PC-9 (cell line): ENCODE measurements at places on chromosomes 11 and 22.
A peak's percentile ranks its signal among the peaks of the same experiment; 100 is the strongest.

GRCh38 chr11:100831929-100832494 lies 144.9 kb downstream of the ARHGAP42 start:
- no peaks in the 10 kb centered on the region for H3K36me3 ChIP-seq
- no peaks in the 10 kb centered on the region for H3K27me3 ChIP-seq
- DNase-seq: no peak
- no peak overlapping the region for H3K27ac ChIP-seq

- no peak overlapping the region for H3K4me3 ChIP-seq
- H3K36me3 ChIP-seq: no peaks in the 10 kb centered on the region
- H3K4me1 ChIP-seq: no peaks in the 10 kb centered on the region
- no peak overlapping the region for H3K27ac ChIP-seq
- peaks cover 8% of the 10 kb centered on the region; the same call in 1 of the 2 replicates for H3K27me3 ChIP-seq
- DNase-seq: no peak
These were observed 423.7 kb upstream of the CADM1 start for GRCh38 chr11:115927823-115928329.

- H3K36me3 ChIP-seq: no peaks in the 10 kb centered on the region
- H3K27ac ChIP-seq: no peak overlapping the region
- no peaks in the 10 kb centered on the region for H3K4me1 ChIP-seq
- H3K4me3 ChIP-seq: no peak overlapping the region
These were observed 306.8 kb downstream of the CADM1 start for GRCh38 chr11:115197433-115197832.

DNA sequence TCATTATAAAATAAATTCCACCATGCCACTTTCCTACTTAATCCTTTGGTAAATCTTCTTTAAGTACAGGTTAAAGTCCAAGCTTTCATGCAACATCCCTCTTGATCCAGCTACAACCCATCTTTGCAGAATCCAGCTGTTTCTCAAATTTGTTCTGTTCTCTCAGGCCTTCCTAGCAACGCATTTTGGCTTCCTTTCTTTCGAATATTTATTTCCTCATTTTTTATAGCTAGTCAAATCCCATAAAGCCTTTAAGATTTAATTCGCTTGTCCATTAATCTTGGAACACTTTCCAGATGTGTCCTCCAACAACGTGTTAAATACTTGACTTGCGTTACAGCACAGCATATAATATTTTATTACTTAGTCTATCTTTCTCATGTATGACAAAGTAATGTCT lies 600.1 kb upstream of the CHORDC1 start:
- DNase-seq: no peak
- H3K27ac ChIP-seq: no peak overlapping the region
- no peaks in the 10 kb centered on the region for H3K36me3 ChIP-seq

DNA sequence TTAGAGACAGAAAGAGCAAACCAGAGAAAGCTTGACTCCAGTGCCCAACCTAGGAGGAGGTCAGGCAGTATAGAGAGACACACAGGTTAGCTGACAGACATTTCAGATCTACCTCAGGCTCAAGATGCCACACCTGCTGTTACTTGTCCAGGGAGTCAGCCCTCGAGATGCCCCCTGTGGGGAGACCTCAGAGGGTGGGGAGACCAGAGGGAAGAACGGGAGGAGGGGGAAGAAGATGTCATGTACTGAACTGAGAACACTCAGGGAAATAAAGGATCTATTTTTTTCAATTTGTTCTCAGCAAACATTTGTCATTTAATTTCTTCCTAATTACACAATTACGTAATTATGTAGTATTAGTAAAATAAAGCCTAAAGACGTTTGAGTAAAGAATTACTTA lies 196.3 kb upstream of the CADM1 start:
- no peak for DNase-seq
- no peak overlapping the region for H3K4me3 ChIP-seq
- no peaks in the 10 kb centered on the region for H3K4me1 ChIP-seq
- H3K36me3 ChIP-seq: no peaks in the 10 kb centered on the region
- H3K27me3 ChIP-seq: peaks cover 31% of the 10 kb centered on the region

DNA sequence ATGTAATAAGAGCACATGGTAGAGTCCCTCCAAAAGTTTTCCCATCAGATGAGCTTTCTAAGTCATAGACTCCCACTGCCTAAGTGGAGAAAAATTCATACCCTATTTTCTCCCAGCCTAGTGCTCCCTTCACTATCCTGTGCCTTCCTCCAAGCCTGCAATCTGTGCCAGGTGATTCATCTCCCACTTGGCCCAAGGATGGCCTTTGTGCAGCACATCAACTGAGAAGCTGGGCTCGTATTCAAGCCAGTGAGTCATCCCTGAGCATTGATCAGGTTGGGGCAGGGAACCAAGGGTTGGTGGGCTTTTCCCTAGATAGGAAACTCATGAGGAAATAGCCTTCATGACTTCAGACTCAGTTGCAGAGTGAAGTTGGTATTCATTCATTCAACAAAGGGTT lies 64.6 kb downstream of the PANX1 start:
- no peaks in the 10 kb centered on the region for H3K36me3 ChIP-seq
- peaks cover 14% of the 10 kb centered on the region for H3K4me1 ChIP-seq
- no peaks in the 10 kb centered on the region for H3K27me3 ChIP-seq
- H3K27ac ChIP-seq: no peak overlapping the region
- DNase-seq: peak; percentile 68
- no peak overlapping the region for H3K4me3 ChIP-seq

DNA sequence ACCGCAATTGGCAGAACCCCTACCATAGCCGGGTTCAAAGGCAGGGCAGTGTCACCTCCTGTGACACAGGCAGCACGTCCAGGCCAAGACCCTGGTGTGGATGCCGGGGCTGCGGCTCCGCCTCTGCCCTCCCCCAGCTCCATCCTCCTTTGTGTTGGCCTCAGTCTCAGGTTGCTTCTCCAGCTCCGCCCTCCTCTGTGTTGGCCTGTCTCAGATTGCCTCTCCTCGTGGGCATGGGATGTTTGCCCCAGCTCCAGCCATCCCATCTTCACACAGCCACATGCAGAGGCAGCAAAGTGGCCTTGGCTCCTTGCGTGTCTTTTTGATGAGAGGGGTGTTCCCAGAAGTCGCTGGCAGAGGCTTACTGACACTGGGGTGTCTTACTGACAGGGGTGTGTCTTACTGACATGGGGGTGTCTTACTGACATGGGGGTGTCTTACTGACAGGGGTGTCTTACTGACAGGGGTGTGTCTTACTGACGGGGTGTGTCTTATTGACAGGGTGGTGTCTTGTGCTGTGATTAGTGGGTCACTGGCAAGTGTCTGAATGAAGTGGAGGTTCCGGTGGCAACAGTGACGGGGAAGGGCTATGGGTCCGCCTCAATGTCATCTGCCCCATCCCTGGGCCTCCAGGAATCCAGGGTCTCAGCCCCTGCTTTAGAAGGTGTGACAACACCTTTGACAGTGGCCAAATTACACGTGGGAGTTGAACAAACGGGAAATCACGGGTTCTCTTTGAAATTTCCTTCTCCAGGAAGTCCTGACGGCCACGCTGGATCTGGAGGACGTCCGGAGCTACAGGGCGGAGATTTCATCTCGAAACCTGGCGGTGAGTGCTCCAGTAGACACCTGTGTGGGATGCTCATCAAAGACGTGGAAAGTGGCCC lies 24.9 kb downstream of the NADSYN1 start:
- no peak overlapping the region for H3K27ac ChIP-seq
- no peak overlapping the region for H3K4me3 ChIP-seq
- DNase-seq: no peak
- peaks cover 24% of the 10 kb centered on the region for H3K36me3 ChIP-seq

- DNase-seq: no peak
- H3K36me3 ChIP-seq: no peaks in the 10 kb centered on the region
- H3K27ac ChIP-seq: no peak overlapping the region
- no peaks in the 10 kb centered on the region for H3K4me1 ChIP-seq
- no peak overlapping the region for H3K4me3 ChIP-seq
These were observed 559.1 kb downstream of the MIAT start for GRCh38 chr22:27216444-27216843.

DNA sequence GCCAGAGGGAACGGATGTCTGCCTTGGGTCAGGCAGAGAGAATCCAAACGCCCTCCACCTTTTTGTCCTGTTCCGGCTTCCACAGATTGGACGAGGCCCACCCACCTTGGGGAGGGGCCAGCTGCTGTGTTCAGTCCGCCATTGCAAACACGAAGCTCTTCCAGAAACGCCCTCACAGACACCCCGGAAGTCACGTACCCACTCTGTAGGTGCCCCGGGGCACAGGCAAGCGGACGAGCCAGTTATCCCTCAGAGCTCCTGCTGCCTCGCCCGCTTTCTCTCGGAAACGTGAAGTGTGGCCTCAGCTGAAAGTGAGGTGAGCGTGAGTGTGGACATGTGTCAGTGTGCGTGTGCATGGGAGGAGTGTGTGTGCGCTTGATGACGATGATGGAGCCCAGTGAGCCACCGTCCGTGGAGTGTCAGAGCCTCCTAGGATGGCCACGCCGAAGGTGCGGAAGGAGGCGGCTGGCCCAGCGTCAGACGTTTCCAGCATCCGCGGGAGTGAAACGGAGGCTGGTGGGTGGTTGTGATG lies 869.2 kb downstream of the TBC1D22A start:
- peak; percentile 91 for DNase-seq
- H3K27ac ChIP-seq: peak overlapping the region; percentile 23
- peak overlapping the region; percentile 74 for H3K4me3 ChIP-seq
- H3K36me3 ChIP-seq: peaks cover 13% of the 10 kb centered on the region

DNA sequence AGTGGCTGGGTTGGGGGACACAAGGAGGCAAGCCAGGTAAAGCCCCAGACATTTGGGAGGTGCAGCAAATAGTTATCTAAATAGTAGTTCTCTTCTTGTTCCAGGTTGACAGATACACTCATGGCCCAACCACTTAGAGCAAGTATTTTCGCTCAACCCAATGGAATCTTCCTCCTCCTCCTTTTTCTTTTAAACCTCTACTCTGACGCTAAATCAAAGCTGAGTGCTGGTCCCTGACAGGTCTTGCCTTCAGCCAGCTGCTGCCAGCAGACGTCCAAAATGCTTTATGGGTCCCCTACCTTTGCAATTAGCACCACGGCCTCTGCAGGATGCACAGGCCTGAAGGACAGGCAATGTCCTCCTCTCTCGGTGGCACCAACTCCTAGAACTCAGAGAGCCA lies 558.5 kb downstream of the MIAT start:
- no peak for DNase-seq
- H3K4me1 ChIP-seq: no peaks in the 10 kb centered on the region
- H3K36me3 ChIP-seq: no peaks in the 10 kb centered on the region

GRCh38 chr22:28714043-28714628 lies 27.5 kb downstream of the CHEK2 start:
- peaks cover 24% of the 10 kb centered on the region for H3K4me1 ChIP-seq
- H3K27ac ChIP-seq: no peak overlapping the region
- no peak overlapping the region for H3K4me3 ChIP-seq
- H3K36me3 ChIP-seq: 0 out of 2 replicates have a peak, but pooled peaks cover under 1% of the 10 kb centered on the region

GRCh38 chr22:31828739-31829138 lies 74.9 kb downstream of the DEPDC5 start:
- no peak for DNase-seq
- H3K4me1 ChIP-seq: peaks cover 24% of the 10 kb centered on the region
- no peak overlapping the region for H3K4me3 ChIP-seq
- no peaks in the 10 kb centered on the region for H3K27me3 ChIP-seq
- 0 out of 2 replicates have a peak, but pooled peaks cover 11% of the 10 kb centered on the region for H3K36me3 ChIP-seq

DNA sequence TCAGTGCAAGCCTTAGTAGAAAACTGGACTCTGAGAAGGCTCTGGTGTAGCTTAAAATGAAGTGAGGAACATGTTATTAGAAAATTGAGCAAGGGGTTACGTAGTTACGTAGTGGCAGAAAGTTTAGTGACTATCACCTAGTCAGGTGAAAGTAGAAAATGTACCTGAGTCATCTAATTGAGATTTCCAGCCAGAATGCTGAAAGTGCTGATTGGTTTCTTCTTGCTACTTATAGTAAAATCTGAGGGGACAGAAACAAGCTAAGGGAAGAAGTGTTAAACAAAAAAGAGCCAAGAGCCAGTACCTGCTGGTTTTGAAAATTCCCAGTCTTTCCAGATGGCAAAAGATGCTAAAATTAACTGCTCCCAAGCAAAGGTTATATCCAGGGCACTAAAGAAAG lies 29.4 kb downstream of the ZNF280B start:
- DNase-seq: no peak
- no peaks in the 10 kb centered on the region for H3K27me3 ChIP-seq
- no peak overlapping the region for H3K27ac ChIP-seq
- H3K36me3 ChIP-seq: no peaks in the 10 kb centered on the region
- H3K4me1 ChIP-seq: no peaks in the 10 kb centered on the region

GRCh38 chr11:126149759-126150625 lies 61.5 kb downstream of the RPUSD4 start:
- no peak overlapping the region for H3K27ac ChIP-seq
- no peaks in the 10 kb centered on the region for H3K36me3 ChIP-seq
- H3K4me3 ChIP-seq: no peak overlapping the region
- peaks cover 41% of the 10 kb centered on the region for H3K4me1 ChIP-seq
- no peak for DNase-seq

DNA sequence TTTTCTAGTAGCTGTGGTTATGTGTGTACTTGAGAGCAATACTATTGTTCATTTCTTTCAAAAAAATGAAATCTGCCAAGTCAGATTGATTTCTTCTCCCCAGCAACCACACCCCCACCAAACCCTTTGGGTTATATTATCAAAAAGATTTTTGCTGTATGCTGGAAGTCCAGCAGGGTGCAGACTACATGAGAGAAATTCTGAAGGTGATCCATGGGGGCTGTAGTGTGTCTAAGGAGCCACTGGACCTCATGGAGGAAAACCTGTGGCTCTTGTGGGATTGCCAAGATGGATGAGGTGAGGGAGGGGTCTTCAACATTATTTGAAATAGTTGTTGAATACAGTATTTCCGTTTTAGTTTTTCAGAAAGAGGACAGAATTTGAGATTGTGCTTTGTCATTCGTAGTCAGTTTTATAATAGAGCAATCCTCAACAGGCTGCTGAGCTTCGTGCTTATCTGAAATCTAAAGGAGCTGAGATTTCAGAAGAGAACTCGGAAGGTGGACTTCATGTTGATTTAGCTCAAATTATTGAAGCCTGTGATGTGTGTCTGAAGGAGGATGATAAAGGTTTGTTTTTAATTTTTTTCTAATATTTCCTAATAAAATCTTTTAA lies 3.1 kb downstream of the EIF3M start:
- H3K4me1 ChIP-seq: peaks cover 36% of the 10 kb centered on the region
- DNase-seq: no peak
- peak overlapping the region; percentile 92; the same call in 1 of the 2 replicates for H3K4me3 ChIP-seq
- H3K27me3 ChIP-seq: no peaks in the 10 kb centered on the region
- peaks cover 37% of the 10 kb centered on the region for H3K36me3 ChIP-seq

DNA sequence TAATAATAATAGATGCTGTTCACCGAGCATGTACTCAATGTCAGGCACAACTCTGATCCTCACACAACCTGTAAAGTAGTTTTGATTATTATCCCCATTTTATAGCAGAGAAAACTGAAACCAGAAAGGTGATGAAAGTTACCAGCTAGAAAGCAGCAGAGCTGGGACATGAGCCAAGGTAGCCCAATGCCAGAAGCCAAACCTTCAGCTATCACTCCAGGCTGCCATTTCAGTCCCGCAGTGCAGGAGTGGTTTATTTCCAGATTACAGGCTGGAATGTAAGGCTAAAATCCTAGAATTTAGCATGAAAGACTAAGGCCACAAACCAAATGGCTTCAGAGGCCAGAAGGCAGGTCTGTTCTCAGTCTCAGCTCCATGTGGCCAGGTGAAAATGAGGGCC lies 108.8 kb downstream of the TENM4 start:
- H3K36me3 ChIP-seq: no peaks in the 10 kb centered on the region
- H3K4me3 ChIP-seq: no peak overlapping the region
- DNase-seq: no peak
- H3K27ac ChIP-seq: no peak overlapping the region
- peaks cover 91% of the 10 kb centered on the region for H3K27me3 ChIP-seq
